Kidney epithelial cell (primary cell): ENCODE measurements at places on chromosomes 2 and 18.

DNA sequence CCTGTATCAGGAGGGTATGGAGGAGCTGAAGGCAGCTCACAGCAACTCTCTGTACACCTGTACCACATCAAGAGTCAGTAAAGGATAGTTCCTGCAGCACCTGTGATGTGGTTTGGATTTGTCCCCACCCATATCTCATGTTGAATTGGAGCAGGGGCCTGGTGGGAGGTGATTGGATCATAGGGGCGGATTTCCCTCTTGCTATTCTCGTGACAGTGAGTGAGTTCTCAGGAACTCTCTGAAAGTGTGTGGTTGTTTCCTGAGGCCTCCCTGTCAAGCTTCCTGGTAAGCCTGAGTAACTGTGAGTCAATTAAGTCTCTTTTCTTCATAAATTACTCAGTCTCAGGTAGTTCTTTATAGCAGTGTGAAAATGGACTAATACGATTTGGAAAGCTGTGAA lies 28.9 kb downstream of the OSBPL1A start:
- peak; percentile 28 for DNase-seq

DNA sequence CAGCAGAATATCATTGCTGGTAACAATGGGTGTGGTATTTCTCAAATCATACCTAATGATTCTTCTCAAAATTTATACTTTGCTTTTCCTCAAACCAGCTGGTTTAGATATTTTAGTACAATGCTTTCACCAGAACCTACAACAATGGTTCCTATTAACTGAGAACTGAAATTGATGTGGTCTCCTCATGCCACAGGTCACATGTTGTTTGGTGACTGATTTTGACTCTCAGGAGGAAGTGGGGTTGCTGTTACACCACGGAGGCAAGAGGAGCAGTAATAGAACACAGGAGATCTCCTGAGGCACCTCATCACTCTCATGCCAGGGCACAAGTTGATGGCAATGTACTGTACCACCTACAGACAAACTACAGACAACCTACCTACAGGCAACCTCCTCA lies 3.0 kb upstream of the CEP68 start:
- no peak for DNase-seq

- peak; percentile 12 for DNase-seq
Measured at GRCh38 chr2:46230115-46230571, 67.1 kb upstream of the EPAS1 start.

DNA sequence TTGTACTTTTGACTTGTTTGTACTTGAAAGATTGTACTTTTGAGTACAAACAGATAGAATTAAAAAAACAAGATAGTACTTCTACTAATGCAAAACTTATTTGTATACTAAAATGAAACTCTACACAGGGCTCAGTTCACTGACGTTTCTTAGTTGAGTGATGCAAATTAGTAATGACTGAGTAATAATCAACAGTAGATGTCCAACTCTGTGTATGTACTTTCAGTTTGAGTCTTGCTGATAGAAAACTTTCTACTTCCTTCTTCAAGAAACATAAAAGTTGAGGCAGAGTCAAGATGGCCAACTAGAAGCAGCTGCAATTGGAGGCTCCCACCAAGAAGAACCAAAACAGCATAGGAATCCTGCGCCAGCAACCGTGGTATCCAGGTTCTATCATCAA lies 585.0 kb downstream of the NR4A2 start:
- no peak for DNase-seq

- DNase-seq = no peak
Measured at GRCh38 chr2:148048475-148049221, 27.8 kb downstream of the MBD5 start.

- no peak for DNase-seq
Measured at GRCh38 chr2:11708106-11708505, 38.1 kb upstream of the NTSR2 start.

DNA sequence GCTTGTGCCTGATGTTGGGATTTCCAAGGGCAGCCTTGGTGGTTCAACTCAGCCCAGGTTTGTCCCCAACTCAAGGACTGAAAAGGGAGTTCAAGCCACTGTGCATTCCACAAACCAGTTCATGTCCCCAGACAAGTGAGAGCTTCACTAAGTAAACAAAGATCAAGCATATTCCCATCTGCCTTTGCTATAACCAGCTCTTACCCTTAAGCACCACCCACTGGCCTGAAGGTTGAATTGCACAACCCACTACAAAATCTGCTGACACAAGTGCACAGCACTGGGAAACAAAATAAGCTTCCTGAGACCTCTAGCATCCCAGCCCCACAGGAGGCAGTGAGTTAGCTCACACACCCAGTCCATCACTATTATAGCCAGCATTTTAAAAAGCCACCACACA lies 516.7 kb downstream of the NR4A2 start:
- DNase-seq = no peak

GRCh38 chr2:61712060-61712459 lies 141.8 kb downstream of the FAM161A start:
- no peak for DNase-seq

- DNase-seq = no peak
Measured at GRCh38 chr2:233351423-233351822, 2.9 kb upstream of the DGKD start.

GRCh38 chr2:100818606-100819369 lies 1.2 kb upstream of the NPAS2 start:
- DNase-seq = no peak

- DNase-seq = no peak
Measured at GRCh38 chr2:38750011-38750890, 910 bp downstream of the SRSF7 start.

- DNase-seq = no peak
Measured at GRCh38 chr2:237998530-237998929, 31.7 kb downstream of the UBE2F start.

- peak; percentile 9 for DNase-seq
Measured at GRCh38 chr18:8480506-8481328, 128.5 kb upstream of the RAB12 start.

DNA sequence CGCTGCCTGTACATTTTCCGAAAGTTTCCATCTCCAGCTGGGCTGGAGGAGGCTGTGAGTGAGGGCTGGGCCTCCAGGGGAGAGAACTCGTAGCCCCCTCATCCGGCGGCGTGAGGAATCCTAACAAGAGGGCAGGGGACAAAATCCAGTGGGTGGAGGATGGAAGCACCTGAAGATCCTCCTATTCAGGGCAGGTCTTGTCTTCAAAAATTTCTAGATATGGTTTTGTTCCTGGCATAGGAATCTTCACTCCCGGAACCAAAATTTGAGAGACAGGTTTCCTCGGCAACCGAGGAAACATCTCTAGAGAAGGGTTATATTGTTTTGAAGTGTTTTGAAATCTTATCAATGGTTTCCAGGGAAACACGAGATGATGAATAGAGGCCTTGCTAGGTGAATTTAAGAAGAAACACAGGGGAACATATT lies 136.7 kb downstream of the SH3BP4 start:
- DNase-seq = no peak

GRCh38 chr2:132849118-132849517 lies 179.1 kb upstream of the LYPD1 start:
- no peak for DNase-seq

- DNase-seq = no peak
Measured at GRCh38 chr2:109644571-109645275, 30.6 kb downstream of the SOWAHC start.

GRCh38 chr2:10239561-10239967 lies 63.1 kb upstream of the HPCAL1 start:
- no peak for DNase-seq

DNA sequence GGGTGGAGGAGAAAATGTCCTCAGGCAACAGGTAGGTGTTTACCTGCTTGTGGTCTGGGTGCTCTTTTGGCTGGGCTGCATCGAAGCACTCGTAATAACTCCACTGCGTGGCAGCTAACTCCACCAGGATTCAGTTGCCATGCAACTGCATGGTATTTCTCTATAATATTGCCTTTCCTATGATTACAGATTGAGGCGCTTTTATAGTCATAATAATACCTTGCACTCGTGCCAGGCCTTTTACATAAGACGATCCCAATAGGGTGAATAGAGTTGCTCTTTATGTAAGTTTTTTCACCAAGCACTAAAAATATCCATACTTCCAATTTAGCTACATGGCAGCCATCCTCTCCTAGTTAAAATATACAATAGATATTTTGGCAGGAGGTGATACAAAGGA lies 19.7 kb upstream of the NYAP2 start:
- no peak for DNase-seq

- no peak for DNase-seq
Measured at GRCh38 chr18:11078491-11078890, 70.9 kb downstream of the PIEZO2 start.

DNA sequence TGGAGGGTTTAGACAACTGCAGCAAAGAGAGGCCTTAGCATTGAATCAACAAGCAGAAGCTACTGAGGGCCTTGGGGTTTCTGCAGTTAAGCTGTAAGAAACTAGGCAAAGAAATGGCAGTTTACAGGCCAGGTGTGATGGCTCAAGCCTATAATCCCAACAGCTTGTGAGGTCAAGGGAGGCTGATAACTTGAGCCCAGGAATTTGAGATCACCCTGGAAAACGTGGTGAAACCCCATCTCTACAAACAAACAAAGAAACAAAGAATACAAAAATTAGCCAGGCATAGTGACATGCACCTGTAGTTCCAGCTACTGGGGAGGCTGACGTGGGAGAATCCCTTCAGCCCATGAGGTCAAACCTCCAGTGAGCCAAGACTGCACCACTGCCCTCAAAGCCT lies 421.6 kb upstream of the CHST9 start:
- DNase-seq = no peak

GRCh38 chr2:172588931-172589330 lies 33.0 kb downstream of the PDK1 start:
- DNase-seq = peak; percentile 29

DNA sequence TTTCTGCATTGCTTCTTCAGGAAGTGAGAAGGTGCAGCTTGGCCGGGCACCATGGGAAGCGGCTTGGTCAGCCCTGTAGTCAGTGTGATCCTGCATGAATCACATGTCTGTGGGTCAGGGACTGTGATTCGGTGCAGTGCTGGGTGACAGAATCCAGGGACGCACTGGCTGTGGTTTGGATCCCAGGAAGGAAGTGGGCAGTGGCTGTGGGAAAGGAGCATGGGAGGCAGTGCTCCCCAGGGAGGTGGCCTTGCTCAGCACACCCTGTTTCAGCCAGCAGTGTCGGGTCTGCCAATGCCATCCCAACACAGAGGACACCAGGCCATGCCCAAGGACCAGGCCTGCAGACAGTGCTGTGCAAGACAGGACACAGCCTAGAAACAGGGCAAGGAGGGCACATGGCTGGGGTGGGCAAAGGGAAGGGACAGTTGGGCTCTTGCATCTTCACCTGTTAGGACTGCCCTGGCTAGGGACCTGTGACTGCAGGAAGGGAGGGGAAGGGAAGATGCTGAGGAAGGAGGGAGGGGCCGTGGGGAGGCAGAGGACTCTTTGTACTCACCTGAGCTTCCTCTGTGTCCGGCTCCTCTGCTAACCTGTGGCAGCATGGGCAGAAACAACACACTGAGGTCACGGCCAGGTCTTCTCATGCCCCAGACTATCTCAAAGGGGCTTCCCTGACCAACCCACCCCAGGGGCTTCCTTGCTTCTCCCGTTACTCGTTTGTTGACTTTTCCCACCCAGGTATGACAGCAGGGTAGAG lies 37.2 kb upstream of the DNMT3A start:
- DNase-seq = no peak
